Stomach (tissue), 19 donors: ENCODE measurements at places on chromosomes 7 and 10. TPM values are rescaled to one million over a fixed set of nuclear protein-coding genes. Genes with fewer than 3 reads are reported as not detected.
A peak's percentile ranks its signal among the peaks of the same experiment; 100 is the strongest.

DNA sequence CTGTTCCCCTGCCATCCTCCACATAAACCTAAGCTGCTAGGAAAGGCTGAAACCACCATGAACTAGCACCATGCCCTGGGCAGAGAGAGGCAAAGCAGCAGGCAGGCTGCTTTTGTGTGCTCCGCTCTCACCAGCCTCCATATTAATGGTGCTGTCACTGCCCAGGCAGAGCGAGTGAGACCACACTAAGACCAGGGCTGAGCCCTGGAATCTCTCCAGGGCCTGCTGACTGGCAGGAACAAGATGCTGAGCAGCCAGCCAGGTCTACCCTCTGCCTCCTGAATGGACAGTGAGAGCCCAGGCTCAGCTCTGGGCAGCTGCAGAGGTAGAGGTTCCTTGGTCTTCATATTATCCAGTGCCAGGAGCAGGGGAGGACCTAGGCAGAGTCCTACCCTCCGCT, 1.6 kb upstream of the CRHR2 start:
- peaks cover 23% of the 10 kb centered on the region for H3K4me1 ChIP-seq
- H3K4me3 ChIP-seq = no peak overlapping the region
- no peaks in the 10 kb centered on the region for H3K36me3 ChIP-seq
- no peak overlapping the region for H3K27ac ChIP-seq
- DNase-seq = peak; percentile 42
- peaks cover 50% of the 10 kb centered on the region for H3K27me3 ChIP-seq

DNA sequence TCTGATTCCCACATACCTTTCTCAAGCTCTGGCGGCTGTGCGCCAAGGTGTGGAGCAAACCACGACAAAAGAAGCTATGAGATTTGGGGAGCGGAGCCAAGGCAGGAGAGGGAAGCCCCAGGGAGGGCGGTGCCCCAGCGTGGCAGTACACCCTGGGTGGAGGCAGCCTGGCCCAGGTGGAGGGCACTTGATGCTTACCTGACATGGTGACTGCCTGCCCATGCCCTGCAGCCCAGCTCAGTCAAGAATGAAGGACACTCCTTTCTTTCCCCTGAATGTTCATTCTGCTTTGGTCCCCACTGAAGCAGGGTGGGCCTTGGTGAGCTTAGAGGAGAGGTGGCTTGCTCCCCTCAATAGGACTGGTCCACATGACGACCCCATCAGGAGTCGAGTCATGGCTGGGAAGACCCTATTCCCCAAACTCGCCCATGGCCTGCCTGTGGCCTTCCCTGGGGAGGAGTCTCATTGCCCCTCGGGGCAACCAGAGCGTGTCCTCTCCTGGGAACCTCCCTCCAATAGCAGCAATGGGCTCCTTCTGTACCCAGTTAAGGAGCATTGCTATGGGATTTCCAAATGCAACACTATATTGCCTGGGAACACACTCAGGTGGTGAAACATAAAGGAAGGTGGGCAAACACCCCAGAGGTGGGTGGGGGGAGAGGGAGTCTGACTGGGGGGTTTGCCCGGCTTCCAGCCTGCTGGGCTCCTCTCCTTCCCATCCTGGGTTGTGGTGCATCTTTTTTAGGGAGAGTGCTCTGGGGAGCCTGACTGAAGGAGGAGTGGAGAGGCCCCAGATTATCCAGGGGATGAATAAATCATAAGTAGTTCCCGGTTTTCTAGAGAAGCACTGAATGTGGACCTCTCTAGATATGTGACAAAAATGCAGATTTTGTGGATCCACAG, 22.7 kb downstream of the RAMP3 start:
- H3K4me3 ChIP-seq = no peak overlapping the region
- no peak overlapping the region for H3K27ac ChIP-seq
- H3K27me3 ChIP-seq = peaks cover 18% of the 10 kb centered on the region
- H3K36me3 ChIP-seq = no peaks in the 10 kb centered on the region
- H3K4me1 ChIP-seq = no peaks in the 10 kb centered on the region
- DNase-seq = no peak

- H3K4me1 ChIP-seq = peaks cover 61% of the 10 kb centered on the region
- no peaks in the 10 kb centered on the region for H3K36me3 ChIP-seq
- no peak overlapping the region for H3K27ac ChIP-seq
- no peaks in the 10 kb centered on the region for H3K27me3 ChIP-seq
Observed at GRCh38 chr7:100122568-100122967, 3.1 kb downstream of the CNPY4 start.

DNA sequence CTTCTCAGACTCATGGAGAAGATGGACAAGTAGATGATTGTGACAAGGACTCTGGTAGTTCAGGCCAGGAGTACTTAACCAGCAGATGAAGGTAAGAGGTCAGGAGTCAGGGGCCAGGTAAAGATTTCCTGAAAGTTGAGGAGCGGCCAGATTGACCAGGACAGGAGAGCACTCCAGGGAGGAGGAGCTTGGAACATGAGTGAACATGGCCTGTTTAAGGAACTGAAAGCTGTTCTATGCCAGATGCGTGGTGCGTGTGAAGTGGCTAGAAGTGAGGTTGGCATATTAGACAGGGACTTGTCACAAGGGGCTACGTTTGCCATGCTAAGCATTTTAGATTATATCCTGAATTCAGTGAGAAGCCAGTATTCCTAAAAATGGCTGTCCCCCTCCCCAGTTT, 157.2 kb downstream of the WNT2 start:
- H3K4me3 ChIP-seq = no peak overlapping the region
- H3K27me3 ChIP-seq = no peaks in the 10 kb centered on the region
- no peak for DNase-seq
- H3K27ac ChIP-seq = no peak overlapping the region
- H3K4me1 ChIP-seq = no peaks in the 10 kb centered on the region

GRCh38 chr7:123367484-123368122, 166.8 kb downstream of the IQUB start:
- H3K36me3 ChIP-seq = no peaks in the 10 kb centered on the region
- H3K27me3 ChIP-seq = no peaks in the 10 kb centered on the region
- no peak overlapping the region for H3K27ac ChIP-seq
- no peak overlapping the region for H3K4me3 ChIP-seq
- no peak for DNase-seq

DNA sequence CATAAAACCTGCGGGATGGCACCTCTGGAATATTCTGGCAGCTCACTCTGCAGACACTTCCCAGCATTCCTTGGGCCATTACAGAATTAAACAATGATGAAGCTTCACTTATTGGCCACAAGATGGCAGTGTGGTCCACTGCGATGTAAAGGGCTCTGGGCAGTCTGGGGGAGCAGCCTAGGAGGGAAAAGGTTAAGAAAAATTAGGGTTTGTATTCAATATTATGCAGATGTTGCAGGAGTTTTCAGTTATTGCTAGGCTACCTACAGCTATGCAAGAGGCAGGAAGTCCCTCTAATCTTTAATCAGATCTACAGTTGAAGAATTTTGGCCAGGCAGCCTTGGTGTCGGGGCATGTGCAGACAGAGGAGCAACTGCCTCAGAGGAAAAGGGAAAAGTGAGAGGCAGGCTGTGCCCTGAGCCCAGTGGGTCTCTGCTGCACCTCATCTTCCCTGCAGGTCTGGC, 233.2 kb upstream of the PRSS1 start:
- no peak overlapping the region for H3K27ac ChIP-seq
- DNase-seq = peak; percentile 85

DNA sequence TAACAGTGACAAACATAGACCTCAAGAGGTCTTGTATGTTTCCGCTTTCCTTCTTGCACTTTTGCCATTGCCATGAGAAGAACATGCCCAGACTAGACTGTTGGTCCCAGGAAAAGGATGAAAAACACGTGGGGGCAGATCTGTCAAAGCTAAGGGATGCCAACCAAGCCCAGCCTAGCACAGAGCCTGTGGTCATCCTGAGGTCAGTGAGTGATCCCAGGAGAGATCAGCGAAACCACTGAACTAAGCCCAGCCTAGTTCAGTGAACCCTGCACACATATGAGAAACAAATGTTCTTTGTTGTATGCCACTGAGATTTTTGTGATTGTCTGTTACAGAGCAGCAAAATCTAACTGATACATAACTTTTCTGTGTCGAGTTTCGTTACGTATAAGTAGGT, 718.8 kb downstream of the MAGI2 start:
- DNase-seq = no peak
- no peaks in the 10 kb centered on the region for H3K36me3 ChIP-seq
- no peak overlapping the region for H3K27ac ChIP-seq
- no peaks in the 10 kb centered on the region for H3K27me3 ChIP-seq
- H3K4me3 ChIP-seq = no peak overlapping the region
- no peaks in the 10 kb centered on the region for H3K4me1 ChIP-seq

GRCh38 chr7:17696422-17696821, 243.9 kb downstream of the SNX13 start:
- no peaks in the 10 kb centered on the region for H3K4me1 ChIP-seq
- H3K27ac ChIP-seq = no peak overlapping the region
- no peaks in the 10 kb centered on the region for H3K27me3 ChIP-seq
- H3K36me3 ChIP-seq = no peaks in the 10 kb centered on the region
- no peak for DNase-seq

DNA sequence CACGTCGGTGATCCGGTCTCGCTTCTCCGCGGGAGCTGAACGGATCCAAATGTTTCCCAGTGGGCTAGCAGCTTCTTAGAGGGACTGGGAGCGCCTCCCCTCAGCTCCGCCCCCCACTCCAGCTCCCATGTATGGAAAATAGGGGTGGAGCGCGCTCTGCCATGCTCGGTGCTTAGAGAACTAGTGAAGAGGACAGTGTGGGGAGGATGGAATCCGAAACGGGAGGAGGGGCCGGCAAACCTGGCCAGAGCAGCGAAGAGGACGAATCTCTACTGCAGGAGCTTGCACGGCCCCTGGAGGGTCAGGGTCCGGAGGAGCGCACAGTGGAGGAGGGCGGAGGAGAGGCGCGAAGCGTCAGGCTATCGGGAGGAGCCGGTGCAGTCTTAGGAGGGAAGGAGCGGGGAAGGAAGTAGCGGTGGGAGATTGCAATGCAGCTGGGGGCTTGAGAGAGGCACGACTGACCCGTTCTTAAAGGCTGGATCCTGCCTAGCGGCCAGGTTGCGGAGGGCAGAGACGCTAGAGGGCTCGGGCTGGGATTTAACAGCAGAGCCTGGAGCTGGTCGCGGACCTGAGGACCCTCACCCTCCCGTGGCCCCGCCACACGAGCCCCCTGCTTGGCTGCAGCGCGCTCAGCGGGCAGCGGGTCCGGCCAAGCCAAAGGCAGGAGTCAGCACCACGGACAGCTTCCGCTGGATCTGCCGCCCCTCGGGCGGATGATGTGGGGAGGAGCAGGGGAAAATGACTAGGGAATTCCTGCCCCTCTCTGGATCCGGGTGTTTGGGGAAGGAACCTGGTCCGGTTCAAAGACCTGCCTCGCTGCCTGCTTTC, at the start of gene PRLHR:
PRLHR (minus strand) TSS at position 51 of the 828 bp plus-strand sequence. CDS start 404 bp downstream, outside the sequence.
- no peaks in the 10 kb centered on the region for H3K36me3 ChIP-seq
- no peak within 1 kb of the TSS for H3K27ac ChIP-seq
- peak; percentile 79 for DNase-seq
- no peak within 1 kb of the TSS for H3K4me3 ChIP-seq
- H3K27me3 ChIP-seq = peaks cover 24% of the 10 kb centered on the region

- H3K4me3 ChIP-seq = no peak overlapping the region
- no peak overlapping the region for H3K27ac ChIP-seq
- H3K4me1 ChIP-seq = no peaks in the 10 kb centered on the region
- no peaks in the 10 kb centered on the region for H3K36me3 ChIP-seq
- DNase-seq = no peak
Observed at GRCh38 chr10:74371696-74372095, 220.7 kb downstream of the ADK start.

The AKR1C8 gene
- not detected for total RNA-seq

The DEPP1 gene
- 33.9 TPM for total RNA-seq

The TWIST1 gene
- total RNA-seq = 169 TPM

The TRIL gene
- 26.1 TPM for total RNA-seq
